ENCODE measurements at places on chromosomes 4 and X.

GRCh38 chrX:37799936-37800335 lies 20.1 kb downstream of the CYBB start:
- DNase-seq, result no peak

- no peak for DNase-seq
These were observed 131.3 kb downstream of the ARHGAP10 start for GRCh38 chr4:147863111-147863747.

DNA sequence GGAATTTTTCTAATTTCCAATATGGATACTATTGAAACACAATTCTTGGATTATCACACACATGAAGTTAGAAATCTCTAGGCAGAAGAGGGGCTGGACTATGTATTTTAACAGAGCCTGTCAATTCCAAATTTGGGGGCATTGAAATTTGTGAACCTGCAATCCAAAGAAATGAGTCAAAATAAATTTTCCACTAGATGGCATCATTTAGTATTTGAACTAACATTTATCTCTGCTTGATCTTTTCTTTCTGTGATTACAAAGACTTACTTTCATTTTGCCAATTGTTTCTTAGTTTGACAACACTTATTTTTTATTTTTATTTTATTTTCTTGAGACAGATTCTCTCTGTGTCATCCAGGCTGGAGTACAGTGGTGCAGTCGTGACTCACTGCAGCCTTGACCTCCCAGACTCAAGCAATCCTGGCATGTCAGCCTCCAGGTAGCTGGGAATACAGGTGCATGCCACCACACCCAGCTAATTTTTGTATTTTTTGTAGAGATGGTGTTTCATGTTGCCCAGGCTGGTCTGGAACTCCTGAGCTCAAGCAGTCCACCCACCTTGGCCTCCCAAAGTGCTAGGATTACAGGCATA lies 2.7 kb upstream of the PYURF start:
- peak; percentile 53 for DNase-seq

- DNase-seq, result peak; percentile 53
These were observed 88.8 kb upstream of the ESX1 start for GRCh38 chrX:104343428-104344129.

GRCh38 chr4:20614816-20615215 lies 85.4 kb upstream of the PACRGL start:
- DNase-seq, result no peak
